Iris pigment epithelial cell (primary cell): ENCODE measurements at places on chromosomes 1 and 21.

GRCh38 chr1:211843507-211844298 is 13.1 kb upstream of the LPGAT1 start:
- no peak for DNase-seq

- DNase-seq, result peak; percentile 87
Measured at GRCh38 chr1:6385488-6386191, 7.9 kb downstream of the ACOT7 start.

DNA sequence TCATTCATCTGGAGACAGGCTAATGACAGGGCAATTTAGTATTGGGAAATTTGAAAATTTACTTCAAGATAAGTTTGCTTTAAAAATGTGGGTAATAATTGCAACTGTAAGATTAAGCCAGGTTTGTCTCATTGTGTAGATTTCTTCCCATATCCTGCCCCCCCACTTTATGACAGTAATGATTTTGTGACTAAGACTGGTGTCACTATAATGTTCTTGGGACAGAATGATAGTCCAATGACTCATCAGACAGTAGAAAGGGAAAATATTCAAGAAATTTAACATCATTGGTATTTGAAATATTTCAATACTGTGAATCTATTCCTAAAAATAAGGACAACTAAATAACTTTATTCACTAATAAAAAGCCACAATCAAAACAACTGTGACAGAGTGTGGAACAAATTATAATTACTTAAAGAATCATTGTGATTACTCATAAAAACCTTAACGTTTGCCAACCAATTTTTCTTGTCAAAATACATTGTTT is 36.7 kb downstream of the FH start:
- DNase-seq, result peak; percentile 47

GRCh38 chr1:218518216-218518740 is 173.1 kb downstream of the TGFB2 start:
- DNase-seq, result no peak

DNA sequence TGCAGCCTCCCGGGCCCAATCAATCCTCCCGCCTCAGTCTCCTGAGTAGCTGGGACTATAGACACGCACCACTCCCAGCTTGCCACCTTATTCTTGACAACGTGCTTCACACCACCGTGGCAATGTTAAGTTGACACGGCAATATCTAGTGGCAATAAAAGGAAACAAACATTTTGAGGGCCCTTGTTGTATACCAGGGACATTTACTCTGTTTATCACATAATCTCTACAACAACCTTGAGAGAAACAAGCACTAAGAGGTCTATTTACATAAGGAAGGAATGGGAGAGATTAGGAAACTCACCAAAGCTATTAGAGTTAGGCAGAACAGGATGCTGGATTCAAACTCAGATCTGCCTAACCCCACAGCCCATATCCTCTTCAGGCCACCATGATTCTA is 3.1 kb downstream of the KLHDC8A start:
- no peak for DNase-seq

DNA sequence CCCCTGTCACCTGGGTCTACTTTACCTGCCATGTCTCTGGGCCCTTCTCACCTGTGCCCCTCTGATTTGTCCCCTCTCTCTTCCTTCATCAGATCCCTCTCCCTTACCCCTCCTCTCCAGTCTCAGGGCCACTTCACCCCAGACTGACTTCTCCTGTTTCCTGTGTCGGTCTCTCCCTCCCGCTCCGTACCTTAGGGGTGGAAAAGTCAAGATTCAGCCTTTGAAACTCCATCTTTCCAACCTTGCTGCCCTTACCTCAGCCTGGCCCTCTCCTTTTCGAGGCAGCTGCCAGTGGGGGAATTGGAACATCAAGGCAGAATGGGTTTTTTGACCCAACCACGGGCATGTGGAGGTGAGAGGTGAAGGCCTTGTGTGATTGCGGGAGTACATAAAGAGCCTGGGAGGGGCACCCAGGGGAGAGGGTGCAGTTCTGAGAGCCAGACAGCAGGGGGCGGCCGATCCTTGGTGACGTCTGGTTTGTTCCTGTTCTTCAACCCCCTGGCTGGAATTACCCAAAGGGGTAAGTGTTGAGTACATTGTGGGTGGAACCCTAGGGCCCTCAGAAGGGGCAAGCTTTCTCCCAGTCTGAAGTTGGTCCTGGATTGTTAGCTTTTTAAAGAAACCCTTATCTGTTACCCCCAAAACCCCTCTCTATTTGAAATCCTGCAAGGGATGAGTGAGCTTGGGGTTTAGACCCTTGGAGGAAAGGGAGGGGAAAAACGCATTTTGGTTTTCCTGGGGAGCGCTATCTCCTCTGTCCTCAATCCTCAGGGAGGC is 12.3 kb upstream of the DMBX1 start:
- DNase-seq, result peak; percentile 59

DNA sequence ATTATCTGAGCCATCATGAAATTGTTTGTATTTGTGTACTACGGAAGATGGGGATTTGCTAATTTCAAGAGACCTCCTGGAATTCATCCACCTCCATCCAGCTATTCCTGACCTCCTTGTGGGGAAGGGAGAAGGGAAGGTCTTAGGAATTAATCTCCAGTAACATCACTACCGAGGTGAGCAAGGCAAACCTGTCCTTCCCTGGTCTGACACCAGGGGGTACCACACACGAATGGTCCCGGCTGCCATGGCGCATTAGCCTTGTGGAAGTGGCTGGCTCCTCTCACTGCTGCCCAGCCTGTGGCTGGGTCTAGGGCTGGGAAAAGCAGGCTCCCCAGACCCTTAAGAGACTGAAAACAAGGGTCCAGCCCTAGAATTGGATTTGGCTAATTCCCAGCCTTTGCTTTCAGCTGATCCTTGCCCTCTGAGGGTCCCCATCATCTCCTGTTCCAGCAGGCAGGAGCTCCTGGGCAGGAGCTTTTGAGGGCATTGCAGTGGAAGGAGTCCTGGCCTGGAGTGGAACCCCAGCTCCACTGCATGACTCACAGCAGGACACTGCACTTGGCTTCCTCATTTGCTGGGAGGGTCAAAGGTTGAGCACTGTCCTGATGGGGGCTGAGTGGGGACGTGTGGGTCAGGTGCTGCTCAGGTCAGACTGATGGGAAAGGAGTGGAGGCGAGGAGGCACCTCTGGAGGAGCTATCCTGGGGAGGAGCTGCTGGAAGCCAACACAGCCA is 34.8 kb downstream of the RIMS3 start:
- peak; percentile 45 for DNase-seq

DNA sequence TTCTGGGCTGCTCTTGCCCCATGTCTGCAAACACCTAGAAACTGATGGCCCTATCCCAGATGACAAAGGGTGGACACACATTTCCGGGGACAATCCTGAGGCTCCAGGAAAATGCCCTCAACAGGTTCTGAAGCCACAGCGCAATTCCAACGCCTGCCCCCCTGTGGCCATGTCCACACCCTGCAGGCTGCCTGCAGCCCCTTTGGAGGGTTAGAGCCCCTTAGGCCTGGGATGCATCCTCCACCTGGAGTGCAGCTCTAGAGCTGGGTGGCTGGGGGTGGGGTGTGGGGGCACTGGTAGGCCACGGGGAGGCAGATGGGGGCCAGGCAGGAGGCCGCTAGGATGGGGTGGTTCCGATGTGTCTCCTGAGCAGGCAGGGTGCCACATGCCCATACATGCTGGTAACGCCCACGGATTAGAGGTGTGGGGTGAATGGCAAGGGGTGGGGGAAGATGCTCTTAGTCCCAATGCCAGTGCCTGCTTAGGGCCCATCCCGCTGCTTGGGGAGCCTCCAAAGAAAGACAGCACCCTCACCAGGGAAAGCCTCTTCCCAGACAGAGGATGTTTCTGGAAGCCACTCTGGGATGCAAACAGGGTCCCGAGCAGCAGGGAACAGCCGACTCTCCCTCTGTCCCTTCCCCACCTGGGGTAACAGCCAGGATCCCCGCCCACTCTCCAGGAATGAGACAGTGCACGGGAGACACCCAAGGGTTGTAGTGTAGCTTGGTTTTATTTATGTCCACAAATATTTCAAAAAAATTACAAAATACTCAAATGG is 34.0 kb downstream of the SLC45A1 start:
- no peak for DNase-seq

GRCh38 chr1:94395748-94396309 is 22.4 kb upstream of the ABCD3 start:
- DNase-seq, result no peak

DNA sequence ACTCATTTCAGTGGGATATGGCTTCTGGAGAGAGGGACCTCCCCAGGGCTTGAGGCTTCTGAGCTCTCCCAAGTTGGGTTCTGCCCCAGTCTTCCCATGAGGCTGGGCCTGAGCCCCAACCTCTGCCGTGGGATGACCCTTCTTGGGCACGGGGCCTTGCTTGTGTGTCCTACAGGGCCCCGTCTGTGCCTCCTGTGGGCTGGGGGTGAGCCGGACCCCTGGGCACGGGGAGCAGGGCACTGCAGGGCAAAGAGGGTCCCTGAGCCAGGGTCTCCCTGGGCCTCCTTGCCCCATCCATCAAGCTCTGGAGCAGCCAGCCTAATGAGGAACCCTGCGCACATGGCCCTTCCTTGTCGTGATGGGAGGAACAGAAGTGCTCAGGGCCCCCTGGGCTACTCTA is 5.2 kb upstream of the SMYD3 start:
- DNase-seq, result no peak

GRCh38 chr1:79082233-79082632 is 75.7 kb upstream of the ADGRL4 start:
- DNase-seq, result no peak

- peak; percentile 65 for DNase-seq
Measured at GRCh38 chr1:152013664-152014237, 20.1 kb upstream of the S100A10 start.

GRCh38 chr1:243431591-243431990 is 175.8 kb downstream of the SDCCAG8 start:
- no peak for DNase-seq

DNA sequence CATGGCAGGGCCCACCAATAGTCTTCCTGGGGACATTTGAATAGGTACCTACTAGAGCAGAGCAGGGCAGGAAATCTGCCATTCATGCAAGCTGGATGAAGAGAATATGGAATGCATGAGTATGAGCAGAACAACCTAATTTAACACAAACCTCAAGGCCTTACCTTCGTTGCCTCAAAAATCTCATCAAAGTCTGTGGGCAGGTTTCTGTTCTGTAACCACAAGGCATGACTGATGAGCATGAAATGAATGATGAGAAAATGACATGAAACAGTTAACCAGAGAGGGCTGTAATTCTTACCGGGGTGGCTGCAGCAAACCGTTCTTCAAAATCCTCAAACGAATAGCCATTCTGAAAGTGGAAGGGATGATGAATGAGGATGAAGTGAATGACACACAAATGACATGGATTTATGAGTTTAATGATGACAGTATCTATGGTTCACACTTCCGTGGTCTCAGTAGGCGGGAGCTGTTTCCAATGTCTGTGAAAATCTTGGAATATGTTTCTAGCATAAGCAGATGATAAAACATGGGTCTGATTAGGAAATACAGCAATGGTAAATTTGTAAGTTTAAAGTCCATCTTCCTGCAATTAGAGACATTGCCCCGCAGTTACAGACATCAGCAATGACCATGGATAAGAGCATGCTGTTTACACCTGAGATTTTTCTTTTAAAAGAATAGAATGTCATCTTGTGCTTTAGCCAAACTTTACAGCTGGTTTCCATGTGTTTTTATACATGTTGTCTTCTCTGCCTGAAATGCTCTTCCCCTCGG is 67.6 kb upstream of the C8B start:
- no peak for DNase-seq

DNA sequence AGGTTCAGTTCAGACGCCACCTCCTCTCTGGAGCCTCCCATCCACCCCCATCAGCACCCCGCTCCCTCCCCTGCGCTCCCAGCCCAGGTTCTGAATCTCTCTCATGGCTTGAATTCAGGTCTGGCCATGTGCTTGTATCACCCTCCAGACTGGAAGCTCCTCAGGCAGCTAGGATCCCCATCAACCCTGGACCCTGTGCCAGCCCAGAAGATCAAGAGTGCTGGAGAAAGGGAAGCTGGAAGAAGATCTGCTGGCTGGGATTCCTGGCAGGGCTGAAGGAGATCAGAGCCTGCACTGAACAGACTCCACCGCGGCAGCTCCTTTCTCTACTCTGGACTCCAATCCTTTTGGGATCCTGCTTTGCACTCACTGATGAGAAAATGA is 11.7 kb upstream of the TINAGL1 start:
- no peak for DNase-seq

GRCh38 chr1:216498277-216498676 is 75.0 kb upstream of the USH2A start:
- DNase-seq, result peak; percentile 1

- DNase-seq, result no peak
Measured at GRCh38 chr1:207268337-207268736, 53.1 kb upstream of the CD55 start.
